Naive thymus-derived CD8-positive, alpha-beta T cell (primary cell): ENCODE measurements at places on chromosomes 4 and X.

DNA sequence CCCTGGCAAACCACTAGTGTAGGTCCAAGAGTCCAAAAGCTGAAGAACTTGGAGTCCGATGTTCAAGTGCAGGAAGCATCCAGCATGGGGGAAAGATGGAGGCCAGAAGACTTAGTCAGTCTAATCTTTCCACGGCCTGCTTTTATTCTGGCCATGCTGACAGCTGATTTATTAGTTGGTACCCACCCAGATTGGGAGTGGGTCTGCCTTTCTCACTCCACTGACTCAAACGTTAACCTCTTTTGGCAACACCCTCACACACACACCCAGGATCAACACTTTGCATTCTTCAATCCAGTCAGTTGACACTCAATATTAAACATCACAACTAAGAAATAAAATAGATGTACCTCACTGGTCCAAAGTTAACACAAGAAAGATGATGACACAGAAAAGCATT, 134.8 kb upstream of the GABRA2 start:
- DNase-seq: no peak

- no peak for DNase-seq
These were observed 36.8 kb downstream of the TSC22D3 start for GRCh38 chrX:107738768-107739167.

DNA sequence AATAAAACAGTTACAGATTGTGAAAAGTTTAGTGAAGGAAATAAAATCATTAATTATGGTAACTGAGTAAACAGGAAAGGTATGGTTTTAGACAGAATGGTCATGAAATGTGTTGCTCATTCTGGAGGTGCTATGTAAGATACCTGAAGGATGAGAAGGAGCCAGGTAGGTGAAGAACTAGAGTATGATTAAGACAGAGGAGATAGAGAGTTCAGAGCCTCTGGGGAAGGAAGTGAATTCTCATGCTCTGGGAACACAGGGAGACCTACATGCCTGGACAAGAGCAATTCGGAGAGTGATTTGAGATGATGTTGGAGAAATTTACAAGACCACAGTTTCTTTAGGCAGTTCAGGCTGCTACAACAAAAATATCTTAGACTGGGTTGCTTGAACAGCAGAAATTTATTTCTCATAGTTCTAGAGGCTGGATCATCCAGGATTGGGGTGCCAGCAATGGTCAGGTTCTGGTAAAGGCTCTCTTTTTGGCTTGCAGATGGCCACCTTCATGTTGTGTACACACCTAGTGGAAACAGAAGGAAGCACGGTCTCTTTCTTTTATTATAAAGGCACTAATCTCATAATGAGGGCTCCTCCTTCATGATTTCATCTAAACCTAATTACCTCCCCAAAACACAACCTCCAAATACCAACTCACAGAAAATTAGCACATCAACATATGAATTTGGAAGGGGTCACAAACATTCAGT, 1416.1 kb downstream of the PCDH7 start:
- DNase-seq: no peak

GRCh38 chr4:185779517-185779916, 32.5 kb downstream of the SORBS2 start:
- DNase-seq: no peak

DNA sequence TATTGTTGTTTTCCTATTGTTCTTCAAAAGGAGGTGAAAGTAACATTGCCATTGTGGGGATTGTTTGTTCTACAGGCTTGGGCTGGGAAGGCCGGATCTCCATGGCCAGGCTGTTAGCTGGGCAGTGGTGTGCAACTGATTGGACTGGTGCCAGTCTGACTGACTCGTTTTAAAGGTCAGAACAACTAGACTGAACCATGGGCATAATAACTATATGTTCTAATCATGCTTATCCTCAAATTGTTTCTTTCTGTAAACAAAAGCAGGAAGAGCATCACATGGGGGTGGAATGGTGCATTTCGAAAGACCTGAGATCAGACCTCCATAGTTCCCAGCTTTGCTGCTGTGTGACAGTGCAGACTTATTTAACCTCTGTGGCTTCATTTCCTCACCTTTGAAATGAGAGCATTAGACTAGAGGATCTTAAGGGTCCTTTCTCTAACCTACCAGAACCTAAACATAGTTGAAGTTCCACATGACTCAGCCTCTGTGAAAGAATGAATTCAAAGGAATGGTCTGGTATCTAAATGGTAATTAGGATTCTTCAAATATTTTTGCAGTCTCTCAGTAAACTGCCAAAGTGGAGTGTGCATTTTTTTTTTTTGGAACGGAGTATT, 66.7 kb upstream of the PGRMC2 start:
- DNase-seq: no peak

- no peak for DNase-seq
These were observed 77.9 kb downstream of the SLC7A11 start for GRCh38 chr4:138164208-138164607.

- DNase-seq: no peak
These were observed 1.4 kb upstream of the UFSP2 start for GRCh38 chr4:185426960-185427688.

DNA sequence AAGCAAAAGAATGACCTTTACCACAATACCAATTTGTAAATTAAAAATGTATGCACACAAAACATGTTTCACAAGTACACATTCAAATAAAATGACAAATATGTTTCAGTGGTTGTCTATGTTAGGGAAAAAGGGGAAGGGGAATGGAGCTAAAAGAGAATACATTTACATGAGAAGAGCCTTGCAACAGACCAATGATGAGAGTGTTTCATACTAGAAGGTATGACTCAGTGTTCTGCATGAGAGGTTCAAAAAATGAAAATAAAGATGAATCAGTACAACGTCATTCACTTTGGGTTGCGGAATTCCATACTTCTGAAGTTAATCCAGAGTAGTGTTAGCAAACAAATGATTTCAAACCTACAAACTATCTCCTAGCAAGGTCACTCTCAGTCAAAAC, 51.7 kb downstream of the RPGR start:
- DNase-seq: no peak

GRCh38 chrX:134431894-134432293, 28.1 kb upstream of the HPRT1 start:
- DNase-seq: no peak

DNA sequence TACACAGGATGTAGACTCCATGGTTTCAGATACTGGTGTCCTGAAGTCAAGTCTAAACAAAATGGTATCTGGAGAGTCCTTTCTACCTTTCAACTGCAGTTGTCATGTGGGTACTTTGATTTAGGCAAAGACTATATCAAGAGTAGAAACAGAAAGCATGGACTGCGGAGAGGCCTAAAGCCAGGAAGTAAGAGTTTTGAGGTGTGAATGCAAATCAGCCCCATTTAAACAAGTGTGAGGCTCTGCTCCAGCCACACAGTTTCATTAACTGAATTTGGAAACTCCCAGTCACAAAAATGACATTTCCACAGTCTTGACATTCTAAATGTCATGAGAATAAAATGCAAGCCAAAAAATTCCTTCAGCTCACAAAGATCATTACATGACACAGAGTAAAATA, 87.2 kb upstream of the MCF2 start:
- DNase-seq: no peak

DNA sequence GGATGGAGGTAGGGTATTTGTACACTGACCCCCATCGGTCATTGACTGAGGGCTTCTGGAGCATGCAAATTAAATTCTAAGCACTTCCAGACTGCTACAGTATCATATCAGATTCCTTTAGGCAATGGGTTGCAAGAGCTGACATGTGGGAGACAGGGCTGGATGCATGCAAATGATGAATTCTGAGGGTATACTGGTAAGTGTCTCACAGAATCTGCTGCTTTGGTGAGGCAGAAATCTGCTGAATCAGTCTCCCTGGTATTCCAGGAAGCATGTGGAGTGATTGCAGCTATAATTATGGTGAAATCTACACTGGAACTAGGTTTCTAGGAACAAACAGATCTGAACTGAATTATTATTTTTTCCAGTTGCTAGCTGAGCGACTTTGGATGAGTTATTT, 684.9 kb upstream of the MAGEB2 start:
- no peak for DNase-seq

GRCh38 chrX:13778916-13779315, 38.0 kb downstream of the GPM6B start:
- DNase-seq: no peak

DNA sequence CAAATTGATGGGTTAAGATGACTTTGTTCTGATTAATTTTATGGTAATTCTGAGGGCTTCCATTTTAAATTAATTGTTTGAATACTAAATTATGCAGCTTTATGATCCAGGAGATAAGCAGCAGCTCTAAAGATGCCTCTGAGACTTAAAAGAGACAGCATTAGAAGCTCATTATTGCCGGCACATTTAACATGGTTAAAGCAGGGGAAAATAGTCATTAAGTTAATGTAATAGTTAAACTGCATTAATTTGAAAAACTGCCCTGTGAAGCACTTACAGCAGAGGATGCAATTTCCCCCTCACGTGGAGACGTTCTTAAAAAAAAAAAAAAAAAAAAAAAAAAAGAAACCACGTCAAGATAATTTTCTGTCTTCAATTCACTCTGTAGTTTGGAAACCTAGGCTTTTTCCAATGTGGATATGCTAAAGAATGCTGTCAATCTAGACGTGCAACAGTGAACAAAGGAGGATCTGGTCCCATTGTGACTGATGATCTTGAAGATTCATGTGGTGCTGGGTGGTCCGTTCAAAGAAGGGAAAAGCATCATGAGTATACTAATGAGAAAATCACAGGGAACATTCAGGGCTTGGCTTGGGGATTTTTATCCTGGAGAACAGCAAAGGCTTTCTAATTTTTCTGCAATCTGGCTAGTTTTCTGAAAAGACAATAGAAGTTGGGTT, 440.6 kb upstream of the HS3ST1 start:
- no peak for DNase-seq

GRCh38 chr4:139163806-139164206, 13.2 kb downstream of the ELF2 start:
- no peak for DNase-seq

DNA sequence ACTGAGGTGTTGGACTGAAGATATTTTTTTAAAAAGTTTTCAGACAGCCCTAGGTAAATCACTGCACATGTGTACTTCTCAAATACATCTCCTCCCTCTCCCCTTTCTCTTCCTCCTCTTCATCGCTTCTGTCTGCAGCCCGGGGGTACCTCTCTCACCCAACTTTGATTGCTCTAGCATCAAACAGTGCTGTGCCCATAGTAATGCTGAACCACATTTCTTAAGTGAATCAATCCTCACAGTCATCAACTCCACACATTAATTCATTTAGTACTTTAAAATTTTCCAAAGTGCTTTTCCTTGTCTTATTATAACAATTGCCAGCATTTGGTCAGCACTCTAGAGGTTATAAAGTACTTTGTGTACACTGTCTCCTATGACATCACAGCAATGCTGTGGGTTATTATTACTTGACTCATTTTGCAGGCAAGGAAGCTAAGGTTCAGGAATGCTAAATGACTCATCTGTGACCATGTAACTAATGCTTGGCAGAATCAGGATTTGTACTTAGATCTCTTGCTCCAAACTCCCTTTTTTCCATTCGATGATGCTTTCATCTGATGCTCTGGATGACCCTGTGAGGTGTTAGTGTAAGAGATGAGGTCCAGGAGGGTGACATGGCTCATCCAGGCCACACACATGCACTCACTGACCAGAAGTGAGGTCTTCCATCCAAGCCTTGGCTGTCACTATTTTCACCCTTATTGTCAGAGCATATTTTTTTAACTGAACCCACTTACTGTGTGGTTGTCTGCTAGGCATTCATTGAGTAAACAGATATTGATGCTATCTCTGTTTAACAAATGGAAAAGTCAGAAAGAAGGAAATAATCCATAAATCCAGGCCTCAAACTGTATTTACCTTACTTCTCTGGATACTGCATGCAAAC, 58.8 kb downstream of the RHOH start:
- no peak for DNase-seq

DNA sequence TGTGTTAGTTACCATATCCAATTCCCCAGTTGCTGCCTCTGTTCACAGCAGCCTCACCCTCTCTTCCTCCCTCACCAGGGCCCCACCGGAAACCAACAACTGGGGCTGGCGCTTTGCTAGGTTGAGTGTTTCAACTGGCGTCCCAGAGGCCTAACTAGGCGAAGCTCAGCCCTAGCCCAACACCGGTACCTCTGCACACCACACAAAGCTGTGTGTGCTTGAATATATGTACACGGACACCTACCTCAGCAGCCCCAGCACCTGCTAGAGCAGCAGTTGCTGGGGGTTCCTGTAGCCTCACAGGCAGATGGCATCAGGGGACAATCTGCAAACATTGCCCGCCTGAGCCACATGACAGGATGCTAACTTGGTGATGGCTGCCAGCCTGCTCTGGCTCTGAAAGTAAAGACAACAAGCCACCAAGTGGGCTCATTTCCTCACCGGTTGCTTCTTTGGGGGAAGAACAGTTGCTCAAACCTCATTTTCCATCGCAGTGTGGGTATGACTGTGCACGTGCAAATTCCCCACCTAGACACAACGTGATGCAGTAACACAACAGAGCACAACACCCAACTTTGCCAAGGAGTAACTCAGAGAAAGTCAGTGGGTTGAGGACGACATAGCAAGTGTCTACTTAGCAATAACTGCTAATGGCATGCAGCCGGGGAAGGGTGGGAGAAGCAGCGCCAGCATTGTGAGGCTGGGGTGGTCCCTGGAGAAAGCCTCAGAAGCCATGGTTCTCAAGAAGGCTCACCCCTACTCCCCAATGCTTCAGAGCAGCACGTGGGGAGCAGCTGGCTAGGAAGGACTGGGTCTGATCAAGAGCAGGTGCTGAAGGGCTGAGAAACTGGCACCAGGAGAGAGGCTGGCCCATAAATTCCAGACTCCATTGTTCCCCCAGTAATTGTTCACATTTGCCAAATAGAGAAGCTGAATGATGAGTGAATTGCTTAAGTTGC, 139.5 kb downstream of the SH3KBP1 start:
- DNase-seq: peak; percentile 82

- DNase-seq: no peak
These were observed 8.1 kb downstream of the ACSL1 start for GRCh38 chr4:184817494-184818215.

GRCh38 chr4:151808542-151808941, 47.7 kb upstream of the GATB start:
- no peak for DNase-seq

DNA sequence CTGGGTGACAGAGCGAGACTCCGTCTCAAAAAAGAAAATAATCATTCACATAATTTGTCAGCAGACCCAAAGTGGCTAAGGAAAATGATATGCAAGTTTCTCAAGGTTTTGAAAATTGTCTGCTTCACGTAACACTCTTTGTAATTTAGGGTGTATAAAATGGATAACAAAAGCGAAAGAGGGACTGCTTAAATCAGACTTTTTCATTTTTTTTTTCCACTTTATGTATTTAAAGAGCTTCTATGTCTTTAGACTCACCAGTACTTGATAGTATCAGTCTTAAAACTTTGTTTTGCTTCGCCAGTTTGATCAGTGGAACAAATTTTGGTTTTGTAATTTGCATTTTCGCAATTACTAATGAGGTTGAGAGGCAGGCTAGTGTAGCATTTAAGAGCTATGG, 34.6 kb downstream of the USP9X start:
- no peak for DNase-seq

- DNase-seq: no peak
These were observed 12.2 kb upstream of the RBPJ start for GRCh38 chr4:26308568-26308967.

GRCh38 chr4:100548200-100548560, 30.4 kb upstream of the EMCN start:
- DNase-seq: no peak
